ENCODE measurements at places on chromosomes 3 and 15. TPM values are rescaled to one million over a fixed set of nuclear protein-coding genes. Genes with fewer than 3 reads are reported as not detected.
A peak's percentile ranks its signal among the peaks of the same experiment; 100 is the strongest.

The SPESP1 gene
- total RNA-seq = 1.0 TPM

The DPPA4 gene
- total RNA-seq = 0.58 TPM

The ALDH1L1 gene
- 9.0 TPM for total RNA-seq

GRCh38 chr3:41095702-41096101, 103.6 kb upstream of the CTNNB1 start:
- DNase-seq = no peak

DNA sequence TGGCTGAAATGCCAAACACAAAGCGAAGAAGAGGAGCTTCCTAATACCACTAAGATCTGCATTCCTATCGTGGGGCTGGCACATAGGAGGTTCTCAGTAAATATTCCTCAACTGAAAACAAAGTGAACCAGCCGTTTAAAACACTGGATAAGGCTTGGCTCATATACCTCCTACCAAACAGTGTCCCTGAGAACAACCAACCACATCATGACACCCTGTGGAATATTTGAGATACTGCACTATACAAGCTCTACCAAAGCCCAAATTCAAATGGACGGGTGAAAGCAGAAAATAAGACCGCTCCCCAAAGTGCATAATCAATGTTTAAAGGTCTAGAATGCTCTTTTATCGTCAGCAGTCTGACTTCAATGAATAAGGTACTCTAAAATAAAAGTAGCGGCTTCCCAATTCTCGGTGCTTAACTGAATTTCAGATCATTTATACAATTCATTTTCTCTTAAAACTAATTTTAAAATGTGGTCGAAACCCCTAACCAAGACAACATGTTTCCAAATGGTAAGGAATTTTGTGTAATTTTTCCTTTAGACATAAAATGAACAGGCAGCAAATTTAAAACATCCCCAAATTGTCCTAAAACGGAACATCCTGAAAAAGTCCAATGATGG, 425.8 kb downstream of the ERC2 start:
- peak; percentile 83 for DNase-seq

Data from lung (tissue), 17 donors.